NCI-H1092 (cell line): ENCODE measurements at places on chromosomes 2 and 18.

DNA sequence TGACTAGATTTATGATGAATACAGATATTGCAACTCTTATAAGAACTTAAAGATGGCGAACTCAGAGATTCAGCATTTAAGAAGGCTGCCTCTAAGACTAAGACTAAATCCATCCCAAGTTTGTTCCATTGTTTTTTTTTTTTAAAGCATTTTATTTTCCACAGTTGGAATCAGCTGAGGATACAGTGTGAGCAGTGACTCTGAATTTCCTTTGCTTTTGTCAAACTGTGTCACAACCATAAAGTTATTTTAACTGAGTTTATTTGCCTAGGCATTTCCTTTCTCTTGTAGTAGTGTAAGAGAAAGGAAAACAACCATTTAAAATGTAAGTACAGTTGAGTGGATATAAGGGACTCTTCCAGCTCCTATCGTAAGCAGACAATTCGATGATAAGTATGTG, 63.9 kb downstream of the ZEB2 start:
- DNase-seq: no peak

DNA sequence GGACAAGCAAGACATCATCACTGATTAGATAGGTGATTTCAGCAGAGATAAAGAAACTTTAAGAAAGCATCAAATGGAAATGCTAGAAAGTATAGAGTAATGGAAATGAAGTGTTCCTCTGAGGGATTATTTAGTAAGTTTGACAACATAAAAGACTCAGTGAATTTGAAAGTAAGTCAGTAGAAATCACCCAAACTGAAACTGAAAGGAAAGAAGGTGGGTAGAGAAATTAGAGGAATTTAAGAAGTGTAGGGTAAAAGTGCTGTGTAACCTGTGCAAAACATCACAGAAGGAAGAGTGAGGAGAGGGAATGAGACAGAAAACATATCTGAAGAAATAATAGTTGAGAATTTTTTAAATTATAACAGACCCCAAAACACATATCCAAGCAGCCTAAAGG, 343.1 kb downstream of the CBLN2 start:
- DNase-seq: no peak

- DNase-seq: no peak
Observed at GRCh38 chr18:73880387-73880786, 267.2 kb downstream of the FBXO15 start.

DNA sequence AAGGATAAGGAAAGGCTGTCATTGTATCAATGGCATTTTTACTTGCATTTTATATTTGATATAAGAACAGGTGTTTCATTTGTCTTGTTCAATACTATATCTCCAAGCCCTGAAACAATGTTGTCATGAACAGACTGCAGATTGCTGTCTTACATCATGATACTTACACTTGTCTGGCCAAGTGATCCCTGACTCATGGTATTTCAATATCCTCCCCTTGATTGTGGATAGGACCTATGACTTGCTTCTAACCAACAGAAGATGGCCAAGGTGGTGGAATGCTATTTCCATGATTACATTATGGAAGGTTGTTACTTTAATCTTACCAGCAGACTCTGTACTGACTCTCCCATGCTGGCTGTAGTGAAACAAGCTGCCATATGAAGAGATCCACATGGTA, 471.1 kb downstream of the CCDC85A start:
- DNase-seq: no peak

- DNase-seq: no peak
Observed at GRCh38 chr2:201420442-201421113, 30.7 kb downstream of the TRAK2 start.

DNA sequence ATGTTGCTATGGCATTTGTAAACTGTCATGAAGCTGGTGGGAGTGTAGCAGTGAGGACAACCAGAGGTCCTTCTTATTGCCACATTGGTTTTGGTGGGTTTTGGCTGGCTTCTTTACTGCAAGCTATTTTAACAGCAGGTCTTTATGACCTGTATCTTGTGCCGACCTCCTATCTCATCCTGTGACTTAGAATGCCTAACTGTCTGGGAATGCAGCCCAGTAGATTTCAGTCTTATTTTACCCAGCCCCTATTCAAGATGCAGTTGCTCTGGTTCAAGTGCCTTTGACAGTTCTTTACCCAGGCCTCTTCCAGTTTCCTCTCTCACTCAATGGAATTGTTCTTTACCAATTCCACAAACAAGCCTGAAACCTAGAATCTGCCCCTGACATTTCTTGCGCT, 145.1 kb downstream of the KCNE4 start:
- DNase-seq: no peak

- no peak for DNase-seq
Observed at GRCh38 chr2:139911160-139911559, 1131.0 kb upstream of the NXPH2 start.

DNA sequence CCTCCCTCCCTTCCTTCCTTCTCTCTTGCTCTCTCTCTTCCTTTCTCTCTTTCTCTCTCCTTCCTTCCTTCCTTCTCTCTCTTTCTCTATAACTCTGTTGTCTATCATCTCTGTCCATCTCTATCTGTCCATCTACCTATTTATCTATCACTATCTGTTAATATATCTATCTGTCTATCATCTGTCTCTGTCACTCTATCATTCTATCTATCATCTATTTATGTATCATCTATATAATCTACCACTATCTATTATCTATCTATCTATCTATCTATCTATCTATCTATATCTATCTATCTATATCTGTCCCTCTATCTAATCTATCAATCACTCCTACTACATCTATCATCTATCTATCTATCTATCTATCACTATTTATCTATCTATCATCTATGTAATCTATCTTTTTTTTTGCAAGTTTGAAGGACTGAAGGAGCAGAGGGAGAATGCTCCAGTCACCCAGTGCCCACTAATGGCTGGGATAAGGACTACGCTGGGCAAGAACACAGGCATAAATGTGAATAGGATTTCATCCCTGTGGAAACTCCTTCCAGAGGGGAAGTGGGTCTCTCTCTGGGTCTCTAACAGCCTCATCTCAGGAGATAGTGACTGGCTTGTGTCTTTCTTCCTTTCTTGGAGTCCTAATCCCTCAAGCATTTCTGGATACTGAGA, 427.0 kb downstream of the LPIN1 start:
- no peak for DNase-seq

- DNase-seq: no peak
Observed at GRCh38 chr2:214577769-214578168, 166.9 kb downstream of the VWC2L start.

DNA sequence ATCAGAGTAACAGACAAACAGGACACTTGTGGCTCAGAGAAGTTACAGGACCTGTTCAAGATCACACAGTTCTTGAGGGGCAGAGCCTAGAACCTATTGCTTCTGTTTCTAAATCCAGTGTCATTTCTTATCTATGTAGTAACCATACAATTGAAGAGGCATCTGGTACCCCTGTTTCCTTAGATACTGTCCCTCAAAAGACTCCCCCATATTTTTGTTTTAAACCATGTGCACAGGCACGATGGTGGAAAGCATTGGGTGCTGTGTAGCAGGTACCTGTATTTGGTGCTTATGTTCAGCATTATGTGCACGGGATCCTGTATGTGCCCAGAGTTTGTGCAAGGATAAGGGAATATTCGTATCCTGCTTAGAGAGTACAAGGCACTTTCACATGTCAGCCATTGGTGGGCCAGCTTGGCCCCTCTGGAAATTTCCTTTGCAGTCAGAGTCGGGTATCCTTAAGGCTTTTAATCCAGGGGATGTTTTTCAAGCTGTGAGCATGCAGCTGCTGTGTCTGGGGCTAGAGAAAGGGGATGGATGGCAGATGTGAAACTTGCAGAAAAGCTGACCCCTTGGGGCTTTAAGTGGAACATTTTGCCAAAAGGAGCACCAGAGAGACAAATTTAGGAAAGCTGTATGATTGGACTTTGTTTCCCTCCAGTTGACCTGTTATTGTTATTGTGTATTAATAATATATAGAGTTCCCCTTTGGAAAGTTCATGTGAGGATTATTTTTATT, 2.1 kb downstream of the LBH start:
- DNase-seq: no peak

- peak; percentile 40 for DNase-seq
Observed at GRCh38 chr2:172096626-172097547, 5.8 kb downstream of the DLX2 start.

DNA sequence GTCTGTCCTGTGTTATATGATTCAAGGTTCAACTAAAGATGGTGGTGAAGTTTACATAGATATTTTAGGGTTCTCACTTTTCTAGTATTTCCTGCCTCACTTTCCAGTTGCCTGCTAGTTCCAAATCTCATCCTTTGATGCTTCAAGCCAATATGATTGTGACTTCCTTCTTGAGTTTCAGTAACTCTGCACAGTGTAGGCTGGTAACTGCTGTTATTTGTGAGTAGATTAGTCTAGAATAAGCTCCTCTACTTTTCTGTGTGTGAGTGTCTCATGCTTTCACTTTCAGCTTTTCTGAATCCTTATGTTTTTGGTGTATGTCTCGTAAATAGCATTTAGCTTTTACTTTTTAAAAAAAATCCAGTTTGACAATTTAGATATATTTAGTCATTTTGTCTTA, 42.6 kb downstream of the GALNT1 start:
- no peak for DNase-seq

DNA sequence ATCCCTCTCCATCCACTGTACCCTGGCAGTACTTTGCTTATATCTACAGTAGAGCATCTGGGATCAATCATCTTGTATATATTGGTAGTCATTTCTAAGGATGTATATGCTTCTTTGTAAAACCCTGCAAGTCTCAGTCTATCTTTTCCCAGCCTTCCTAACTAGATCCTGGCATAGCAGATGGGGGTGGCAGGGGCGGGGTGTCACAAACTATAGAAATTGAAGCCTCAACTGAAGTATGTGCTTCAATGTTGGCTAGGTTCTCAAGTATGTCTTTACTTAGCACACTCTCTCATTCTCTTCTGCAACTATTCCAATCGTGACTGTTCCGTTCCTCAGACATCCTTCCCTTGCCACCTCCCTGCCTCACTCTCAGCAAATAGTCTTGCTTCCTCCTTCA, 30.1 kb upstream of the AGPS start:
- DNase-seq: no peak

GRCh38 chr2:86789687-86790133, 1.0 kb downstream of the CD8A start:
- DNase-seq: no peak

- no peak for DNase-seq
Observed at GRCh38 chr2:161076936-161077335, 83.3 kb upstream of the TANK start.

GRCh38 chr2:152219077-152219828, 43.7 kb upstream of the STAM2 start:
- no peak for DNase-seq

DNA sequence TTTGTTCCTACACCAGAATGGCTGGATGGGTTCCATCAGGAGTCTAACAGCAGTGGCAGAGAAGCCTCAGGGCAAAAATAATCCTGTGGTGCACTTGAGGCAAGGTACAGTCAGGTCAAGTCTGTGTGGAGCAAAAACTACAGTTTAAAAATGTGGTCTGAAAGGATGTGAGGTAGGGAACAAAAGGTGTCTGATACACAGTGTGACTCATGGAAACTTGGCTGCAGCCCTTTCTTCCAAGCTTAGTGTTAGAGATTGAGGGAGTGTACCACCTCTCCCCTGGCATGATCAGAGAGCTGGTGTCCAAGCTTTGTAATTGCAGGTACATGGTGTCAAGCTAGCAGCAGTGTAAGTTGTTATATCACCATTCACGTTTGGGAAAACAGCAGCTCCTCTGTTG, 8.9 kb downstream of the ANKAR start:
- no peak for DNase-seq

DNA sequence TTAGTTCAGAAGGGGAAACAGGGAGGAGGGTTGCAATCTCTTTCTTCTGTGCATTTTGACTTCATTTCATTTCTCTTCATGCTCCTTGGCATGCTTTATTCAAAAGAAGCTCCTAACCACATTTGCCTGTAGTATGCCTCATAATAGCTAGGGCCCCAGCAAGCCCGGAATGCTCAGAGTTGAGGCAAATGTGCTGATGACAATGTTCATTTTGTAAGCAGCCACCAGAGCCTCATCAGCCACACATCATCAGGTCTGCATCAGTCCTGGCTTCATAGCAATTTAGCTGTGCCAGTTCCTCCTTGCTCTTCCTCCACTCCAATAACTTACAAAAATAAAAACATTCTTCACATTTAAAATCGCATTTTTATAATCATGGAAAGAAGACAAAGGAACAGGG, 65.4 kb upstream of the MMADHC start:
- DNase-seq: no peak

- DNase-seq: no peak
Observed at GRCh38 chr2:174681099-174682006, 82.9 kb downstream of the CHRNA1 start.

GRCh38 chr2:222232839-222233238, 66.0 kb downstream of the PAX3 start:
- no peak for DNase-seq

- DNase-seq: no peak
Observed at GRCh38 chr2:146678516-146678915, 1166.3 kb upstream of the ACVR2A start.

- no peak for DNase-seq
Observed at GRCh38 chr2:195212586-195212985, 444.4 kb upstream of the SLC39A10 start.

DNA sequence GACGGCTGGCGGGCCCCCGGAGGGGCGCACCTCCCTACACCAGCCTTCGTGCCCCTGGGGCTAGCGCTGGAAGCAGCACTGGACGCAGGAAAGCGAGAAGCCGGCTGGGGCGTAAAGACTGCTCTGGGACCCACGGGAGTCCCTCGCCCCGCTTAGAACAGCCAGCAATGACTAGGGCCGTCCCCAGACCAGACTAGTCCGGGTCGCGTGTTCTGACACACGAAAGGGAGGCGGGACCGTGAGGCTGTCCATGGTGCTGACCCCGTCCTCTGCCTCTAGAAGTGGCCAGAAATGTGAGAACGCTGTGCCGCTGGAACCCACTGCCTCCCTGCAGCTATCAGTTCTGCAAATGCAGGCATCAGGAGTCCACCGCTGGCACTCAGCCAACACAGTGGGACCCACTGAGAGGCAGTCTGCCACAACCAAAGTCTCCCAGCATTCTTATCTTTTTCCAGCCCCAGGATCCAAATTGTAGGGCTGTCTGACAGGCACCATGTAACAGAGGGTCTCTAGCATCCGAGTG, at the start of gene UCN:
TSS of gene UCN (minus strand) at position 87 of the 523 bp plus-strand sequence. CDS start 550 bp downstream, outside the sequence.
- no peak for DNase-seq

- no peak for DNase-seq
Observed at GRCh38 chr2:86596118-86596517, 27.5 kb downstream of the RNF103 start.

DNA sequence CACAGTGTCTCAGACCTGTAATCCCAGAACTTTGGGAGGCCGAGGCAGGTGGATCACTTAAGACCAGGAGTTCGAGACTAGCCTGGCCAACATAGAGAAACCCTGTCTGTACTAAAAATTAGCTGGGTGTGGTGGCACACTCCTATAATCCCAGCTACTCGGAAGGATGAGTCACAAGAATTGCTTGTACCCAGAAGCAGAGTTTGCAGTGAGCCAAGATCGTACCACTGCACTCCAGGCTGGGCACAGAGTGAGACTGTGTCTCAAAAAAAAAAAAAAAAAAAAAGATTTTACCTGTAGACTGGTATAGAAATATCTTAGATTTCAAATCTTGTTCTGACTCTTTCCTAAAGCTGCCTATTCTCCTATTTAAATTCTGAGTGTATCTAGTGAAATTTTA, 7.2 kb upstream of the KLHL29 start:
- no peak for DNase-seq

- DNase-seq: no peak
Observed at GRCh38 chr18:71116535-71116934, 827.7 kb downstream of the SOCS6 start.

- no peak for DNase-seq
Observed at GRCh38 chr2:154247503-154247902, 375.8 kb downstream of the GALNT13 start.
